ENCODE measurements at places on chromosomes 3 and 15.
A peak's percentile ranks its signal among the peaks of the same experiment; 100 is the strongest.

DNA sequence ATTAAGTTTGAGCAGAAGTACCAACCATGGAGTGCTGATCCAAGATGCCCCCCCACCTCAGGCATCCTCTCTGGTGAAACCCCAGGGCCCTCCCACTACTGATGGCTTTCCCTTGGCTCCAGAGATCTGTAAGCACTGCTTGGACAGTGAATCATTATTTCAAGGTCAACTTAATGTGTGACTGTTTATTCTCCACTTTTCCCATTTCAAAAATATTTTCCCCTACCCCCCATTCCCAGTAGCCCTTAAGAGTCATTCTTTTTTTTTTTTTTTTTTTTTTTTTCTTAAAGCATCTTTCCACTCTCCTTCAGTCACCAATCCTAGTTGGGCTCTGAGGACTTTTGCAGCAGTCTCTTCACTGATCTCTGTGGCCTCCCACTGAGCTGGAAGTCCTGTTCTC, 82.6 kb downstream of the PCCB start:
- no peak for DNase-seq

- peak; percentile 77 for DNase-seq
These were observed 3.0 kb downstream of the ALCAM start for GRCh38 chr3:105369500-105370371.

DNA sequence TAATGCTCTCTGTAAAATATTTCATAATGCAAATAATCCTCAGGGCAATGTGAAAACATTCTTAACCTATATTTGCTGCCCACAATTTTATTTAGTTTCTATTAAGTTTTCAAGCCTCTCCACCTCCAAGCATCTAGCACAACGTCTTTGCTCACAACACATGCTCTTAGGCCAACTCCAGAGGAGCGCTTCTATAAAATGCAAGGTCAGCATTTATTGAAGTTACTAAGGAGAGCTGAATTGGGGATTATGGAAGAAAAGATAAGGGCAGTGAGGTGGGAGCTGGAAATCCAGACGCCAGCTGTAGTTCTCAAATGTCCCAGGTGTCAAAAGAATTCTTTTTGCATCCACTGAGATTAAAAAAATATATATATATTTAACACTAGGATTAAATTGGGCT, 996 bp downstream of the RABL3 start:
- no peak for DNase-seq

DNA sequence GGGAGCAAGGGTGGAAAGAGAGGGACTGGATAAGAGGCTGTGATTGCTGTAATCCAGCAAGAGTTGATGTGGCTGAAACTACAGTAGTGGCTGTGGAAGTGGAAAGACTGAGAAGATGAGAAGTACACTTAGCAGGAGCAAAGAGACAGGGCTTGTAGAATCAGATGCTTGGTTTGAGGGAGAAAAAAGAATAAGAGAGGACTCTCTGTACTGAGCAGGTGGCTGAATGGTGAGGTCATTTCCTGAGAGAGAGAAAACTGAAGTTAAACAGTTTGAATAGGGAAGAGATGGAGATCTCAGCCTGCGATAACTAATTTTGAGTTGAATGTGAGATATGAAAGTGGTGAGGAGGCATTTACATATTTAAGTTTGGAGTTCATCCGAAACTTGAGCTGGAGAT, 95.8 kb upstream of the SLC25A36 start:
- no peak for DNase-seq

DNA sequence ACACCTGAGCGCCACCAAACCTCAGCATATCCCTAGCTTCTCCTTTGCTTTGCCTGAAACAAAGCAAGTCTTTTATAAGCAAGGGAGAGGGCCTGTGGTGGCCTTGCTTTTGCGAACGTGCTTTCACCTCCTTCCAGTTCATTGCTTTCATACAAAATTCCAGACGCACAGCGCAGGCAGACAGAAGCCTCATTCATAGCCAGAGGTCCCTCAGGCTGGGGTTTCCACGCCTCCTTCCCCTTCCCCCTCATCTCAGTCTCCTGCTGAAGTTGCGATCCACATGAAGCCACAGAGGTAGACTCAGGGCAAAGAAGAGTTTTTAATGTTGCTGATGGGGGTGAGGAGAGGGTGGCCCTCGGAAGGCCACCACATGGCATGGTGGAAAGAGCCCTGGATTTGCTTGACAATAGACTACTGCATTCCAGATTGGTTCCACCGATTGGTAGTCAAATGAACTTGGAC, 59.4 kb upstream of the FLNB start:
- no peak for DNase-seq

- no peak for DNase-seq
These were observed 753.4 kb upstream of the CFAP20DC start for GRCh38 chr3:59803268-59803667.

- DNase-seq = peak; percentile 53
These were observed 309.9 kb downstream of the RPLP1 start for GRCh38 chr15:69762373-69763148.
